HT1080 (cell line): ENCODE measurements at places on chromosomes 4 and X.

GRCh38 chrX:24547961-24548360, 82.9 kb downstream of the PDK3 start:
- no peak for DNase-seq

DNA sequence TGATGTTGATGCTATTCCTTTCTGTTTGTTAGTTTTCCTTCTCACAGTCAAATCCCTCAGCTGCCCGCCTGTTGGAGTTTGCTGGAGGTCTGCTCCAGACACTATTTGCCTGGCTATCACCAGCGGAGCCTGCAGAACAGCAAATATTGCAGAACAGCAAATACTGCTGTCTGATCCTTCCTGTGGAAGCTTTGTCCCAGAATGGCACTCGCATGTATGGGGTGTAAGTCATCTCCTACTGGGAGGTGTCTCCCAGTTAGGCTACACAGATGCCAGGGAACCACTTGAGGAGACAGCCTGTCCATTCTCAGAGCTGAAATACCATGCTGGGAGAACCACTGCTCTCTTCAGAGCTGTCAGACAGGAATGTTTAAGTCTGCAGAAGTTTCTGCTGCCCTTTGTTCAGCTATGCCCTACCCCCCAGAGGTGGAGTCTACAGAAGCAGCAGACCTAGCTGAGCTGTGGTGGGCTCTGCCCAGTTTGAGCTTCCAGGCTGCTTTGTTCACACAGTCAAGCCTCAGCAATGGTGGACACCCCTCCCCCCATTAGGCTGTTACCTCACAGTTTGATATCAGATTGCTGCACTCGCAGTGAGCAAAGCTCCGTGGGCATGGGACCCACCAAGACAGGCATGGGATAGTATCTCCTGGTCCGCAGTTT, 74.9 kb downstream of the SPIN3 start:
- no peak for DNase-seq

GRCh38 chrX:155070038-155070437, 898 bp downstream of the CMC4 start:
- DNase-seq, result no peak

GRCh38 chr4:41133454-41134018, 80.8 kb downstream of the APBB2 start:
- no peak for DNase-seq

- DNase-seq, result no peak
These were observed 12.5 kb upstream of the BRS3 start for GRCh38 chrX:136475236-136475635.

DNA sequence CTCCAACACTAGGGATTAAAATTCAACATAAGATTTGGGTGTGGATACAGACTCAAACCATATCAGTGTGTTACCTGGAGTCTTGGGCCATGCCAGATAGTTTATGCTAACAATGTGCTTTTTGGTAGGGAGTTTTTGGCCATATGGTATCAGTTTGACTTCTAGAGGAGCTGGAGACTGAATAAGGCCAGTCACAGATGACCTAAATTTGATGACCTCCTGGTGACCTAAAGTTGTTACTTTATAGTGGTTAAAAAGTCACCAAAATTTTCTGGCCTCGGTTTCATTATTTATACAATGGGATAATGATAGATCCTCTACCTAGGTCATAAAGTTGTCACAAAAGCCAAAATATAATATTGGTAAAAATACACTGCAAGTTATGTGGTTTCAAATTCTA, 877.1 kb downstream of the RAPGEF2 start:
- DNase-seq, result no peak

DNA sequence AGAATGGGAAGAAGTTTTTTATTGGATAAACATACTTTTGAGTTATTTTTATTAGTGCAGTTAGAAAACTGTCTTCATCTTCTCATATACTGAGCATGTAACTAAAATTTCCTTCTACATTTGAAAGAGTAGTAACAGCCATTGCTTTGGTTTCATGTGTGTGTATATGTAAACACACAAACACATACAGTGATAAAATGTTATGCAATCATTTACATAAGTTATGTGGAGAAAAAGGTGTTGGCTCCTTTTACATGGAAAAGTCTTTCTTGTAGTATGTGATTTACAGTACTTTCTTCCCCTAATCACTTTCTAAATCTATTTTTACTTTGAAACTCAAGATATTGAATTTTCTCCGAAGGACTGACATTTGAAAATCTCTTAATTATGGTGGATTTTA, 194.3 kb upstream of the PACRGL start:
- no peak for DNase-seq

DNA sequence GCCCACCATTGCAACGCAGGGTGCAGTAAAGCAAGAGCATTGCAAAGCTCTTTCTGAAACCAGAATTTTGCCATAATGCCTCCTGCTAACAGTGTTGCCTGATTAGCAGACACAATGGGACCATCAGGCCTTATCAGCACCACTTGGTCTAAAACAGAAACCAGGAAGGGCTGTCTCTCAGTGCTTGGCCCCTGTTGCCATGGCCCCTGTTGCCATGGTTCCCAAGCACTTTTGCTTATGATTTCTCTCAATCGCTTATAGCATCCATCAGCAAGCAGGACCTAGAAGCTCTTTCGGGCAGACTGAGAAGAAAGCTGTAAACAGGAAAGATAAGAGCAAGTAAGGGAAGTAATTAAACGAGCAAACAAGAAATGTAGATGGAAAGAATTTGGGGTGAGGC, 36.8 kb downstream of the RTL5 start:
- no peak for DNase-seq

DNA sequence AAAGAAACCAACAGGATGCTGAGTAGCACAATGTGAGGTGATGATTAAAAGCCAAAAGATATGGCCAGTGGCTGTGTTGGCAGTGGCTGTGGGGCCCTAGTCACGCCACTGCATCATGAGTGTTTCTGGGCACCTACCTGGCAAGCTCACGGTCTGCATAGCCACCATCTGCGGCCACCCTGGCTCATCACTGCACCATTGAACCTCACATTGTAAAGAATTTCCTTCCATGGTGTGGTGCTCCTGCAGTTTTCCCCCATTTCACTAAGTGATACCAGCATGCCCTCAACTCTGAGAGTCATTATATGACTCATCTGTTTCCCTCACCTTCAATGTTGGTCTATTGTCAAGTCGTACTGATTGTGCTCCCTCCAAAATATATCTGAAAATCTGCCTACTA, 45.5 kb upstream of the CLNK start:
- DNase-seq, result peak; percentile 52

GRCh38 chr4:16294455-16294854, 68.2 kb upstream of the TAPT1 start:
- peak; percentile 17 for DNase-seq

- DNase-seq, result no peak
These were observed 13.0 kb downstream of the IL13RA1 start for GRCh38 chrX:118740276-118740889.

GRCh38 chr4:151824656-151825055, 63.8 kb upstream of the GATB start:
- no peak for DNase-seq

- DNase-seq, result no peak
These were observed 146.8 kb downstream of the DCTD start for GRCh38 chr4:182770259-182770995.

GRCh38 chr4:147400721-147401120, 80.2 kb upstream of the EDNRA start:
- no peak for DNase-seq

GRCh38 chrX:4762196-4762595, 1048.7 kb upstream of the PRKX start:
- peak; percentile 29 for DNase-seq

DNA sequence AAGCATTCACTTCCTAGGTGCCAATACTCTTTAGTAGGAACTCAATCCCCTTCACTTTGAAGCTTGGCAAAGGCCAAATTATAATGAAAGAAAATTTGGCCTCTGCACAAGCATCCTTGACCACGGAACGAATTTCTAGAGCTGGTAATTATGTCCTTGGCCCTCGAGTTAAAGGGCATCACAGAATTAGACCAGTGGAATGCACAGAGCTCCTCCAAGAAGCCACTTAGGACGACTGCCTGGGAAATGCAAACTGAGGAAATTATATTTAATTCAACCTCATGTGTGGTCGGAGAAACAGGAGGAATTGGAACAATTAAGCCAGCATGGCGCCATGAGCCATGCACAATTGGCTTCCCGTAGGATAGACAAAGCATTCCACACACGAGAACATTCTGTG, 59.3 kb downstream of the NLGN4X start:
- DNase-seq, result no peak

GRCh38 chrX:32448945-32449344, 762.4 kb downstream of the DMD start:
- no peak for DNase-seq

- DNase-seq, result peak; percentile 87
These were observed 626 bp upstream of the FRAS1 start for GRCh38 chr4:78056265-78057129.

DNA sequence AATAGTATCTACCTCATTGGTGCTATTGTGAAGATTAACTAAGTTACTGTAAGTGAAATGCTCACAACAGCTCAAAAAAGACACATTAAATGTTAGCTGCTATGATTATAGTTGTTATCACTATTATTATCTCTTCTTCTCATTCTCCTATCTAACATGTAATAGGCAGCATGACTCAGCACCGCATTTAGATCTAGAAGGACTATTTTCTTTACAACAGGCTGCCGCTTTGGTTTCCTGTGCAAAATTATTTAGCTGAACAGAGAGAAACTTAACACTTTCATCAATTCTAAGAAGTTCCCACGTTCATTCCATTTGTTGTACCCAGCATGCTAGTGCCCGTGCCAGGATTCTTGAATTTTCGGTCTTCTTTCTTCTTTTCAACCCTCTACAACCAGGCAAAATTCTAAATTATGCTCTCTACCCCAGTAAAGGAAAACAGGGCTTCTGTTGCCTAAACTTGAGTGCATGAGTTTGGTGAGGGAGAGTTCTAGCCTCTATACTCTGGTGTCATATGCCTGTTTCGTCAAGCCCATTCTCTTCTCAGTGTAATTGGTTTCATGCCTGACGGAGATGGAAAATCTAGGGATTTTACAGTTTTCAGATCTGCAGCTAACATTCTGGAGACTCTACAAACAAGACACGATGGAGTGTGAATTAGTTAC, 378.9 kb downstream of the PPP1R2C start:
- peak; percentile 3 for DNase-seq

GRCh38 chrX:42491137-42491907, 286.6 kb downstream of the PPP1R2C start:
- DNase-seq, result no peak

DNA sequence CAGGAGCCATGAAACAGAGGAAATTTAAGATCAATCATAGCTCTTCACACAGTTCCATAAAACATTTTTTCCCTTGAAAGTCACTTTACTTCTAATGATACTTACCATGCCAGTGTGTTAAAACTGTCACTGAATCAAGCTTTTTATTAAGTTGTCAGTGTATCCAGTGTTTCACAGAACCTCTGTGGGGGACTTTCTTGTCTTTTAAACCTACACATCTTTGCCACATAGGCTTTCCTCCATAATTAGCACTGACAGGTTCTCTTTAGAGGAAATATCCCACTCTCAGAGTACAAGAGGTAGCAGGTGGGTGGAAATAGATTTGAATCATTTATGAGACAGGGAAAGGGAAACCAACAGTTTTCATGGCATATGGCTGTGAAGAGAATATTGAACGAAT, 25.8 kb upstream of the DYNLT3 start:
- DNase-seq, result no peak

GRCh38 chr4:73617256-73617655, 3.0 kb downstream of the RASSF6 start:
- no peak for DNase-seq

DNA sequence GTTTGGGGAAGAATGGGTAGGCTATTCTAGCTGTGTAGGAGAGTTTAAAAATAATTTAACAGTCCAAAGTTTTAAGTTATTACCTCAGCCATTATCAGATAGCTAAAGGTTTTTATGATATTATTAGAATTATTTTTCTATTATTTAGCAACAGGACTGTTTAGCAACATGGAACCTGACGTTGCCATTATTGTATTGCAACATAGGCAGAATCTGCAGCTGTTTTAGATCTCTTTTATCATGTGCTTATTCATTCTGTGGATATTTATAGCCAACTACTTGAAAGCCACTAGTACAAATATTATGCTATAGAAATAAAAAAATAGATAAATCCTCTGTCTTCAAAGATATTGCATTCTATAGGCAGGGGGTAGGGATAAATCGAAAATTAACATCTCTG, 382.0 kb upstream of the TRAM1L1 start:
- DNase-seq, result no peak

GRCh38 chrX:72373136-72373535, 67.4 kb upstream of the CITED1 start:
- DNase-seq, result no peak

DNA sequence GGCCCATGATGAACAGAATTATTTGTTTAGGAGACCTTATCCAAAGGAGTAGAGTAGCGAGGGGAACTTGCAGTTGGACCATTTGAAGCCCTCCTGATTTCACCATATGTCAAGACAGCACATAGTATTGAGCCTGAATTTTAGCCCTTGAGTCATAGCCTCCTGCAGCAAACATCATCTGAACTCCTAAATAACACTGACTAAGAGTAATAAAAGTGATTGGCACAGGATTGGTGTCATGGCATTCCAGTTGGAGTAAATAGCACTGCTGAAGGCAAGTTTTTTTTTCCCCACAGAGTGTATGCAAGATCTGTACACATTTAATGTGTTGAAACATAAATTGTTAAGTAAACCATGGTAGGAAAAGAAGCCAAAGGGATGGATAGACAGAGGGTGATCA, 89.0 kb downstream of the COMMD8 start:
- peak; percentile 48 for DNase-seq

GRCh38 chr4:112329672-112330375, 32.7 kb downstream of the ALPK1 start:
- DNase-seq, result no peak

GRCh38 chr4:41160012-41160789, 54.1 kb downstream of the APBB2 start:
- DNase-seq, result peak; percentile 99

GRCh38 chrX:10972706-10973105, 138.4 kb upstream of the HCCS start:
- DNase-seq, result no peak

- DNase-seq, result no peak
These were observed 397.8 kb upstream of the GALNT7 start for GRCh38 chr4:172770787-172771186.

GRCh38 chr4:173264684-173265185, 69.4 kb downstream of the HMGB2 start:
- DNase-seq, result peak; percentile 20

- DNase-seq, result no peak
These were observed 115.7 kb upstream of the KIT start for GRCh38 chr4:54542119-54542438.

GRCh38 chr4:64538219-64538618, 129.0 kb upstream of the TECRL start:
- peak; percentile 10 for DNase-seq

DNA sequence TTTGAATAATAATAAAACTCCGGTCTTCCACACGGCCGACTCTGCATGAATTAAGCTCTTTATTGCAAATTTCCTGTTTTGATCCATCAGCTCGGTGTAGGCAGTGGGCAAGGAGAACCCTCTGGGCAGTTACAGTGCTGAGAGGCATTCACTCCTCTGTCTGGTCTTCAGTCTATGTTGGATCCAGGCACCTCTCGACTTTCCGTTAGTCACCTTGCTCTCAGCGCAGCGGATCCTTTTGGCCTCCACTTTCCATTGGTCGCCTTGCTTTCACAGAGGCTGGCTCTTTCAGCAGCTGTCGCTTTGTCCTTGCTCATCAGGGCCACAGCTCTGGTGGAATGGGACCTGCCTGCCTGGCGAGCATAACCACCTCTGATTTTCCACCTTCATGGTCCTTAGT, 52.9 kb downstream of the TRMT44 start:
- DNase-seq, result no peak

GRCh38 chrX:153209347-153209746, 30.3 kb downstream of the MAGEA1 start:
- no peak for DNase-seq
